Right renal cortex interstitium (tissue), 3 donors: ENCODE measurements at places on chromosomes 1 and 21. TPM values are rescaled to one million over a fixed set of nuclear protein-coding genes. Genes with fewer than 3 reads are reported as not detected.

Gene ZNF593OS
- 0.42 TPM for polyA plus RNA-seq

Gene FAM163A
- 0.59 TPM for polyA plus RNA-seq

Gene IVL
- 0.21 TPM for polyA plus RNA-seq

Gene BRINP3
- polyA plus RNA-seq = 4.1 TPM

Gene SIM2
- polyA plus RNA-seq = 16.6 TPM

Gene MAP3K21
- 28.3 TPM for polyA plus RNA-seq
